ENCODE measurements at places on chromosomes 1 and 21. TPM values are rescaled to one million over a fixed set of nuclear protein-coding genes. Genes with fewer than 3 reads are reported as not detected.

LCE2C gene
- total RNA-seq = not detected

PGLYRP4 gene
- not detected for total RNA-seq

LMX1A gene
- not detected for total RNA-seq

GPR52 gene
- total RNA-seq = 2.2 TPM

EVA1C gene
- 7.6 TPM for total RNA-seq

GJB5 gene
- not detected for total RNA-seq

ZNF593OS gene
- total RNA-seq = not detected

WDR47 gene
- total RNA-seq = 12.0 TPM

APCS gene
- total RNA-seq = not detected

PLXNA2 gene
- 0.26 TPM for total RNA-seq

FALEC gene
- not detected for total RNA-seq

TRIM58 gene
- 0.45 TPM for total RNA-seq

TRPM2 gene
- 21.2 TPM for total RNA-seq

ZSWIM5 gene
- total RNA-seq = 0.64 TPM

RPE65 gene
- total RNA-seq = not detected

FCGR3A gene
- total RNA-seq = 1.6 TPM

ADAMTS1 gene
- total RNA-seq = 0.89 TPM

SPRR2A gene
- total RNA-seq = not detected

TBCE gene
- total RNA-seq = 30.2 TPM

PRKAA2 gene
- total RNA-seq = not detected

RXFP4 gene
- total RNA-seq = not detected

ACP6 gene
- 20.3 TPM for total RNA-seq

BCAS2 gene
- total RNA-seq = 44.1 TPM

PLA2G4A gene
- not detected for total RNA-seq

VASH2 gene
- 0.79 TPM for total RNA-seq

LCE1C gene
- not detected for total RNA-seq
